ENCODE measurements at places on chromosomes 3 and 15.

- DNase-seq: no peak
These were observed 343.1 kb downstream of the OXSM start for GRCh38 chr3:26132942-26133341.

DNA sequence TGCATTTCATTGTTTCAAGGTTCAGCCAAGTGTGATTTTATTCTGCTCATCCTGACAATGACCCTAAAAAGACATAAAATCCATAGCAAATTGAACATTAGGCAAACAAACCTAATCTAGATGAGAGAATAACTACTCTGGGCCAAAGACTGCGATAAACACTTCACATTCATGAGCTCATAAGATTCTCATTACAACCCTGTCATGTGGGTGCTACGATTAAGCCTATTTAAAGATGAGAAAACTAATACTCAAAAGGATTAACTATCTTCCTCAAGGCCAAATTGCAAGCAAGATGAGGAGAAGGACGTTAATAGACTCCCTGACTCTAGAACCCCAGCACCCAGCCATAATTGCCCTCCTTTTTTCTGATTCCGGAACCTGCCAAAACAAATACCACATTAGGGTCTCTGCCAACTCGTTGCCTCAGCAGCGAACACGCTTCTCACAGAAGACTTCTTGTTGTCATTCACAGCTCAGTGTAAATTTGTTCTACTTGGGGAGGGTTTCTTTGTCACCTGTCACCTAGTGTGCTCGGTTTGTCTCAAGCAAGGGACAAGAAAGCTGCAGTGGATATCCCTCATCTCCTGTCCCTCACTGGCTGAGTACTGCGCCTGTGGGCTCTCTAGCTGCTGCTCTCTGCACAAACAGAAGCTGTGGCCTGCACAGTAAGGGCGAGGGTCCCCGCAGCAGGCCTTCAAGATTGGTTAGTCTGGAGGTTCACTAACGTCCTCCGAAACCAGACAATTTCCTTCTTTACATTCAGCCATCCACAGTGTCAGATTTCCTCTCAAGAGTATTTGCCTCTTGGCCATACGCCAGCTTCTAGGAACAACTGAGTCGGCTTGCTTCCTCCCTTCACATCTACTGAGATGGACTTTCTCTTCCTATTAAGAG lies 200.0 kb upstream of the UBE2E2 start:
- no peak for DNase-seq

DNA sequence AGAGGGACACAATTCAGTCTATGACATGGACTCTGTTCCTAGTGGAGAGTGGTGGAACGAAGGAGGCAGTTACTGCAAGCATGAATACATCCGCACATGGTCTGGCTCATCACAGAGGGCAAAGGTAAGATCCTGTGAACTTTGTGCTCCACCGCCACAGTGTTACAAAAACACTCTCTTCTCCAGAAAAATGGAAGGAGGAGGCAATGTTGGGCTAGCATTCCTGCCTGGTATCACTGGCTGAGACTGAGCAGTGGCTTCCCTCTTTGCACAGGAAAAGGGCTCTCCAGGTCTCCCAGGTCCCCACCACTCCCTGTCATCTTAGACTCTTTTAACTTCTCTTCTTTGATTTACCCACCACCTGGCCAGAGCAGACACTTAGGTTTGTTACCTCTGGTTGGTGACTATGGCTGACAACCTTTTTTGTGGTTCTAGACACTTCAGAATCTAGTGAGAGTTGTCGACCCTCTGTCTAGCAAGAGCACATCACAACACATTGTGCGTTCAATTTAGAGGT lies 1.5 kb upstream of the EEFSEC start:
- no peak for DNase-seq

- peak; percentile 17 for DNase-seq
These were observed 557 bp downstream of the TFG start for GRCh38 chr3:100709842-100710260.

GRCh38 chr15:59147666-59148065 lies 42.7 kb downstream of the CCNB2 start:
- no peak for DNase-seq

DNA sequence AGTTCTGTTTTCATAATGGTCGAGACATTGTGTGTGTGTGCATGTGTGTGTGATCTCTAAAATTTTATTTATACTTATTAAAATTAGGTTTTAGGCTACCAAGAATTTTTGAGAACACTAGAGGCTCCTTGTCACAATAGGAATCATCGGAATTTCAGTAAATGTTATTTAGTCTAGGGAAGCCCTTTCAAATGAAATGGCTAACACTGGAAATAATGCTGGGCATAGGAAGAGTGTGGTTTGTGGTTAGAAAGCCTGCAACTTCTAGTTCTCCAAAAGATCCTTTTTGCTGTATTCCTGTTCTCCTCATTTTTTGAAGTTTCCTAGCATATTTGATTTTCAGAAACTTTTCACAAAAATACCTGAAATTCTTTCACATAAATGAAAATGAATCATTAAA lies 92.5 kb upstream of the MBNL1 start:
- no peak for DNase-seq

DNA sequence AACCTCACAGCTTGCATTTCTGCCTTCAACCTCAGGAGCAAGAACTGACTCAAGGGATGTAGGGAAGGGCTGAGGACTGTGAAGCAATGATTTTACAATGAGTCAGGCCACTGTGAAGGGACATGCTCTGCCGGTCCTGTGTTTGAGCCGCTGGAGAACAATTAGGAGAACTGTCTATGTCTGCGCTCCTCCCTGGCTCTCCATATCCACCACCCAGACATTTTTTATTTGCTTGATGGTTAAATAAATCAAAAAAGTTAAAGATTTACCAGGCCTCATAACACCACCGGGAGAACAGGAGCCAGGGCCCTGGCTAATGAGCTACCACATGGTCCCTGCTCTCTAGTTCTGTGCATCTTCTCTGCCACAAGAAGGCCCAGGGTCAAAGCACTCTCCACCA lies 29.6 kb downstream of the SEC61A1 start:
- no peak for DNase-seq

- DNase-seq: no peak
These were observed 98.6 kb upstream of the ABHD17C start for GRCh38 chr15:80596521-80596976.

- no peak for DNase-seq
These were observed 34.1 kb downstream of the CCDC191 start for GRCh38 chr3:114022145-114022802.

DNA sequence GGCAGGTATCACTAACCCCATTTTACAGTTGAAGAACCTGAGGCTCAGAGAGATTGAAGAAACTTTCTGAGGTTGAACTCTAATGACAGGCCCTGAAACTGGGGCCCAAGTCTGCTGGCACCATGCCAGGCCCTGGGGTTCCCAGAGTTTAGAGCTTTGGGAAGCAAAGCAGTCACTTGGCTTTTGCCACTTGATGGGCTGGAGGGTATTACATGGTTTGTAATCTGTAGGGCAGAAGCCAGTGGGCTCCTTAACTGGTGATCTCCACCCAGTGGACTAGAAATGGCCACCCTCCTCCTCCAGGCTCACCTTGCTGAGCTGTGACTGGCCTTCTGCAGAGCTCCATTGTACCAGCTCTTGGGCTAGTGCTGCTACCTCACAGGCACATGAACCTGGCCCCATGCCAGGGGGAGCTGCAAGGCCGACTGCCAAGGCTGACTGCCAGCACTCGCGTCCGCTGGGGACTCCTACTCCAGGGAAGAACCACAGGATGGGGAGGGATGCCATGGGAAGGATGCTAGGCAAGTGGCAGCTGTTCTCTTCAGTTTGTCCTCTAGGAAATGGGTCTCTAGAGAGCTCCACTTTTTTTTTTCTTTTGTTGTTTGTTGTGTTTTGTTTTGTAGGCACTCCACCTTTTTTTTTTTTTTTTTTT lies 104.8 kb downstream of the ETFA start:
- DNase-seq: no peak

DNA sequence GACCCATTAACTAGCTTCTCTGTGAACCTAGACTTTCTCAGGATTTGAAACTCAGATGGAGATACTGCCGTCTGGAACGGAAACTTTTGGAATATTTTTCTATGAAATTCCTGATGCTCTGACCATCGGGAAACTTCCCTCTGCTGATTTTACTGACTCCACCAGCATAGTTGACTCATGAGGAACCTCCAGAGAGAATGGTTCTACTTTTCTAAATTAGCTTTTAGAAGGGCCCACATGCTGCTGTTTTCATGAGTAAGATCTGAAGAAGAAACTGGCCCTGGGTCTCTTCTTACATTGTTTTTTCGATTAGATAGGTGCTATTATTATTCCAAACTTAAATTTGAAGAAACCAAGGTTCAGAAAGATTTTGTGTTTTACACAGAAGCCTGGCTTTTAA lies 326.3 kb upstream of the NR2E3 start:
- DNase-seq: no peak

GRCh38 chr15:69787791-69788190 lies 309.9 kb downstream of the TLE3 start:
- DNase-seq: no peak

DNA sequence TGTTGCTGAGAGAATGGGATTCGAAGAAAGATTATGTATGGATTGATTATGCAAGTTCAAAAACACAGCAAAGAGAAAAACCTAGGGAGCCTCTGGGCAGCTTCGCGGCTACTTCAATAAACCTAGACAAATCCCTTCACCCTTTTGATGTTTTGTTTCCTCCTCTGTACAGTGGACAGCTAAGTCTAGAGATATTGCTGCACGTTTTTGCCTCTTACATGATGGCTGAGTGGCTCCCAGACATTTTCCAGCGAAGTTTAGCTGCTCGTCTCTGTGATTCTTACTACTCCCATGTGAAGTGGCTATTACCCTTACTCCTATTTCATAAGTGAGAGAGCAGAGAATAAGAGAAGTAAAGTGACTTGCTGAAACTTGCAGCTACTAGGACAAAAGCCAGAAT lies 695.0 kb upstream of the GRM7 start:
- DNase-seq: no peak

- no peak for DNase-seq
These were observed 42.0 kb upstream of the CGNL1 start for GRCh38 chr15:57334257-57334656.

DNA sequence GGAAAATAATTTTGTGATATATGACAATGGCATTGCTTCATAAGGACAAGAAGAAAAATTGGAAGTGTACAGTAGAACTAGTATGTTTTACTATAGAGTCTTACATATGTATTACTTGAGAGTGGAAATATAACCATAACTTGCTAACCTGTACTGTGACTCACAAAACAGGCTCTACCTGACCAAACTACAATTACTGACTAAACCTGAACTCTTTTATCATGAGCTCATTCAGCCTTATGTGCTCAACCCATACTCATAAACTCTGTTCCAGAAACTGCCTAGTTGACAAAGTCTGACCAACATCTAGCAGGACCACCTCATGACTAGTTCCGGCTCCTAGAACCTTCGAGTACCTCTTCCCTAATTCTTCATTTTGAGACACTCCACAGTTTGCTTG lies 6.3 kb downstream of the CDIN1 start:
- DNase-seq: no peak

DNA sequence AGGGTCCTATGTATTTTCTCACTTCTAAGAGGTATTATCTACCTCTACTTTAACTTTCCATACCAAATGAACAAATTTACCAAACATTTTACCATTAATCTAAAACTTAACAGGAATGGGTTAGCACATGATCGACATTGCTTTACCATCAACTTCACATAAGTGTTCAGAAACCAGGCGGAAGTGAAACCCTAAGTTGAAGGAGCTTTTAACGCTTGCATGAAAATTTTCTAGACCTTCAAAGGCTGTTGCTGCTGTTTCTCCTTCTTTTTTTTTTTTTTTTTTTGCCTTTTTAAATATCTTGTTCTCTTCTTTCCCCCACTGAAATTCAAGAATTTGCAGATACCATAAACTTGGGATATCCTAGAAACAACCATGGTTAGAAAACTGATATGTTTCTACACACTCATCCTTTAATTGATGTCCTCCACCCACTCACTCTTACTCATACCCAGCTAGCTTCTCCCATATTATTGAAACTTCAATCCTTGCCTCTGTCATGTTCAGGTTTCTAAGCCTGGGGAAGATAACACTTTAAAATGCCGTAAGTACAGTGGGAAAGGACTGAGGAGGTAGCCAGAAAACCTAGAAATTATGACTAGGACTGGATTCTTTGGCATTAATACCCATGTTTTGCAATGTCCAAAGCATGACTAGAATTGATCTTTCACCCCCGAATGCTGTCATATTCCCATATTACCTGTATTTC lies 24.7 kb downstream of the MYO5A start:
- no peak for DNase-seq

GRCh38 chr3:30628205-30628900 lies 22.0 kb downstream of the TGFBR2 start:
- no peak for DNase-seq

DNA sequence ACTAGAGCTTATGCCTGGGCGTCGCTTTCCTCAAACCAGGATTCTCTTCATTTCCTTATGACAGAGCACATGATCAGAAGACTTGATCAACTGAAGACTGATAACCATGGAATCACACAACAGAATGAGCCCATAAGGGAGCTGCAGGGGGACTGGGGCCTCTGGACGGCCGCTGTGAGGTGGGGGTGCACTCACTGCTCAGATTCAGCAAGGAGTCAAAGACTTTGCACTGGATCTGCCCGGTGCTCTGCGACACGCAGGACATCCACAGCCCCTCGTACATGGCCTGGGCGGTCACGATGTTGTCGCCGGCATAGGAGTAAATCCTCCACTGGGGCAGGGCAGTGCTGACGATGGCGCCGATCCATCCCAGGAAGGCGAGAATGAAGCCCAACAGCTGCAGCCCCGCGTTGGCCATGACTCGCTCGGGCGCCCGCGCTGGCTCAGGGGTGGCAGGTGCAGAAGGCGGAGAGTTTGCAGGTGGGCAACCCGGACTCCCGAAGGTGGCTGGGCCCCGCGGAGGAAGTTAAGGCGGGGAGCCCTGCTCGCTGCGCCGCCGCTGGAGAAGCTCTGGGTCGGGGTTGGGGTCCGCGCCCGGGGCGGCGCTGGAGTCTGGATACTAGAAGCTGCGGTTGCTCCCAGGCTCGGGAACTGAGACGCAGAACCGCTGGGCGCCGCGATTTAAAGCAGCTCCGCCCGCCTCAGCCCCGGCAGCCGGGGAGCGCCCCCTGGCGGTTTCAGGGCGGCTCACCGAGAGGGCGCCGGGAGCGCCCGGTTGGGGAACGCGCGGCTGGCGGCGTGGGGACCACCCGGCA lies at the start of gene CLDN1:
TSS of gene CLDN1 (minus strand) at position 658 of the 815 bp plus-strand sequence. CDS start at position 418, 240 bp downstream.
- peak; percentile 33 for DNase-seq

GRCh38 chr3:117282566-117282965 lies 573.0 kb downstream of the TUSC7 start:
- no peak for DNase-seq

DNA sequence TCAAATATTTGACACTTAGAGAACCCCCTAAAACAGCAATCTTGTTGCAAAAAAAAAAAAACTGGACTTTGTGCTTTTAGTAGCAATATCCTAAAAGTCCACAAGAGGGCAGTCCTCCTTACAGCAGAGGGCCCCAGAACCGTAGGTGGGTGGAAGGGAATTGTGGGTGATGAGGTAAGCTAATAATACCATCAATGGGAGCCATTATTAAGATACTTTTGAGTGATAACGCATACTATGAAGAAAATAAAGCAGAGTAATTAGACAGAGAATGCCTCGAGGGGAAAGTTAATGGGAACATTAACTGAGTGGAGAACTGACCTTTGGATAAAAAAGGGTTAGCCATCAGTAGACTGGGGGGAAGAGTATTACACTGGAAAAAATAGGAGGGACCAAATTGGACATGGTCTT lies 229.9 kb downstream of the THRB start:
- no peak for DNase-seq

- no peak for DNase-seq
These were observed 10.0 kb downstream of the ARMC8 start for GRCh38 chr3:138197058-138197457.

GRCh38 chr3:113533534-113533892 lies 1.2 kb downstream of the SIDT1 start:
- no peak for DNase-seq

Data from stimulated activated CD8-positive, alpha-beta memory T cell treated with anti-CD3 and anti-CD28 coated beads, Interleukin-7, amount 100 ng/mL, for 4 hours (primary cell).